ENCODE measurements at places on chromosomes 4 and X.

DNA sequence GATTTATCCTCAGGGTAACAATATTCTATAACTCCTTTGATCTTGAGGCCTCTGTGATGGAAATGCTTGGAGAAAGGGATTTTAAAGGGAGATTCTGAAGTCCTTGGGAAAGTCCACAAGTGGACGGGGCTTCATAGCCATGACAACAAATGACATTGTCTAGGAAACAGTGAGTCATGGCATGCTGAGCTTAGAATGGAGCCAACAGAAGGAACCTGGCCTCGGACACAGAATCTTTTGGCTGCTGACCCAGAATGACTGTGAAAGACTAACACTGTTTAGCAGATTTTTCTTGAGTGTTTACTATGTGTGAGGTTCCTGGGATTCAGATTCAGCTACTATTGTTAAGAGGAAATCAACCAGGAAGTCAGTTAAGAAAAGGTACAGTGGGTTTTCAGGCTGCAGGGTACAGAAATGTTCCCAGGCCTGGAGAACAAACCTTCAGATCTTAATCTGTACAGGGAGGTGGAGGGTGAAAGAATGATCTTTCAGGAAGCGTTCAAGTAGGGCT is 18.1 kb upstream of the CXCL2 start:
- no peak for DNase-seq

DNA sequence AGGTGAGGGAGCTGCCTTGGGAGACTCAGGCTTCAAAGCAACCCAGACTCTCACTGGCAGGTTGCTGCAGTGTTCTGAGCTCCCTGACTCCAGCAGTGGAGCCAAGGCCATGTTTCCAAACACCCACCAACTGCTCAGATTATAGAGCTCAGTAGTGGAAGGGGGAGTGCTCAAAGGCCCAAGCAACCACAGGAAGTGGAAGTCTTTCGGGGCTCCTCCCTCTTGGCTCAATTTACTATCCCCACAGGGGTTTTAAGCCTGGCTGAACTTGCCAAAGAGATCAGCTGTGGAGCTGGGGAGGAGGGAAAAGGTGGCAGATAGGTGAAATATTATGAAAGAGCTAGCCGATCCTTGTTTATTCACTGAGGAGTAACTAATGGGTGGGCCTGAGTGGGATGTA is 82.5 kb downstream of the HPRT1 start:
- no peak for DNase-seq

DNA sequence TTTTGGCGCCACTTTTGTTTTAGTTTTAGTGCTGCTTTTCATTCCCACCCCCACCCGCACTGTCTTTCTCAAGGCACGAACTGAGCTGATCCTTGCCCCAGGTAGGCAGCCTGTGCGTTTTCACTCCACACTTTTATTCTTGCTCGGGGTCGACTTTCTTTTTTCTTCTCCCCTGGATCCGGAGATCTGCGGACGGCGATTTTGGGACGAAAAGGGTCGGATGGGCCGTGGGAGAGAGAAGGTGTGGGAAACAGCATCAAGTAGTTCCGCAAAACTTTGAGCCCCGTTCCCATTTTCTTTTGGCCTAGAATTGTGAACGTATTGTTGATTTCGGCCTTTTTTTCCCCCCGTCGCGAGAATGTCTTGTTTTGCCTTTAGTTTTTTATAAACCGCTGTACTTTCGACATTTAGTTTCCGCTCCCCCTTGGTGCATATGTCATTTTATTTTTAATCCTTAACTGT is 531 bp downstream of the STAG2 start:
- no peak for DNase-seq

GRCh38 chr4:168633064-168633463 is 136.2 kb downstream of the PALLD start:
- DNase-seq = no peak

GRCh38 chr4:38531141-38531727 is 132.8 kb upstream of the KLF3 start:
- DNase-seq = no peak

DNA sequence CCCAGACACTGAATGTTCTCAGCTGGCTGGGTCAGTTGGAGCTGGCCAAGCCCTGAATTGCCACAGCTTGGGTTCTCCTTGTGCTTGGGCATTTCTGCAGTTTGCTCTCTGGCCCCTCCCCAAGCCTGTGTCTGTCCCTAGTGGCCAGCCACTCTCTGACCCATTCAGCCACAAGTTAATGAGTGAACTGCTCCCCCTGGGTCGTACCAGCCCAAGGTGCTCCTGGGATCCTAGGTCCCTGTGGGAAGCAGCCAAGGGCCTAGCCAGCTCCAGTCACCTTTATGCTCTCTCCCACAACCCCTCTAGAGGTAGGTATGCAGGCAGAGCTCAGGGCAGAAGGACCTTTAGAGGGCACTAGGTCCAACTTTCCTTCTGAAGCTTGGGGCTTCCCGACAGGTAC is 51.5 kb downstream of the STARD8 start:
- no peak for DNase-seq

- no peak for DNase-seq
Measured at GRCh38 chrX:119871245-119871598, 311 bp downstream of the RNF113A start.

DNA sequence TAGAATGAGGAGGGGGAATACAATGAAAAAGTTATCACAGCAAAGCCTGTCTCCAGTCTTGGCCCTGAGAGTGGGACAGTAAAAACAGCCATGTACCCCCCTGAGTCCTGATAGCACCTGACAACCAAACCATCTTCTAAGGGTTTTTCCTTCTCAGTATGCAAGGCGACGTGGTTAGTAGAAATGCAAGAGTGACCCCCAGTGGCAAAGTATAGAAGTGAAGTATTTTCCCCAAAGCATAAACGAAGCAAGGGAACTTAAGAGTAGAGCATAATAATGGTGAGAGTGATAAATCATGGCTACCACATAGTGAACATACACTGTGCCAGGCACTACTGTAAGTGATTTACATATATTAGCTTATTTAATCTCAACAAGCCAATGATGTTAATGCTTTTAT is 52.8 kb downstream of the FAM47C start:
- no peak for DNase-seq

GRCh38 chr4:131388277-131388676 is 1760.8 kb upstream of the PCDH10 start:
- DNase-seq = no peak

DNA sequence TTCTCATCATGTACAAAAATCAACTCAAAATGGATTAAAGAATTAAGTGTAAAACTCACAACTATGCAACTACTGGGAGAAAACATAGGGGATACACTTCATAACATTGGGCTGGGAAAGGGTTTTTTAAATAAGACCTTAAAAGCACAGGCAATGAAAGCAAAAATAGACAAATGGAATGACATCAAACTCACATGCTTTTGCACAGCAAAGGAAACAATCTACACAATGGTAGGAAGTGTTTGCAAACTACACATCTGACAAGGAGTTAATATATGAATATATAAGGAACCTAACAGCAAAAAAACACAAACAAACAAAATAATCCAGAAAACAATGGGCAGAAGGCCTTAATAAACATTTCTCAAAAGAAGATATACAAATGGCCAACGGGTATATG is 57.9 kb downstream of the FREM3 start:
- no peak for DNase-seq

DNA sequence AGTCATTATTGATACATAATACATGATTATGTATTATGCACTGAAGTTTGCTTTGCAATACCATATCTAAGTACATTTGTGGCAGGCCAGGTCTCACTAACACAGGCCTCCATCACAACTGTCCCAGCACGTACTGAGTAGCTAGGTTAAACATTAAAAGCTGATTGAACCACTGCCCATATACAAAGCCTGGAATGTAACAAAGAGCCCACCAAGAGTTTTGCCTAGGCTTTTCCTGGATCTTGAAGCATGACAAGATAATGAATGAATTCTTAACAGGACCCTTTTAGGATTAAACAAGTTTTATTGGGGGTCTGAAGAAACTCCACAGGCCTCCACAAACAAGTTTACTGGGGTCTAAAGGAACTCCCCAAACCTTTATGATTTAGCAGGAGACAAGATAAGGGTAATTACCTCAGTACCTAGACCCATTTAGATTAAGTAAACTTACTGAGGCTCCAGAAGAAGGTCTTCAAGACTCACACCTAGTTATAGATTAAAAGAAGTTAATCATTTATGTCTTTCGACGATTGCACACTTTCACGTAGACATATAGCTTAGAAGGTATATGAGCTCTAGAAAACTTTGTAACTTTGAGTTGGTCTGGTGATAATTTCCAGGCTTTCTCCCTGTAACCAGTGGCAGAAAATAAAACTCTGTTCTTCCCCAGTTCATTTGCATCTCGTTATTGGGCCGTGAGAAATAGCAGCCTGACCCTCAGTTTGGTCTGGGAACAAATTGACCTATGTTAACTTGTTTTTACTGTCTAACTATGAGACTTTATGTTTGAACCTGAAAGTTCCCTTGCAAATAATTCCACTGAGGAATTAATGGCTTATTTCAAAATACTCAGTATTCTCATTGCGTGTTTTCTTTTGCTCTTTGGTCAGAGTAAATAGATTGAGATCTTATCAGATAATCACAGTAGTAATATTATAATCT is 84.8 kb downstream of the PHEX start:
- no peak for DNase-seq

GRCh38 chr4:83484500-83485461 is at the start of gene ABRAXAS1:
Gene ABRAXAS1, minus strand, starts transcription at chr4:83485100. Its CDS starts 28 bp downstream, at chr4:83485072.
- peak; percentile 93 for DNase-seq

DNA sequence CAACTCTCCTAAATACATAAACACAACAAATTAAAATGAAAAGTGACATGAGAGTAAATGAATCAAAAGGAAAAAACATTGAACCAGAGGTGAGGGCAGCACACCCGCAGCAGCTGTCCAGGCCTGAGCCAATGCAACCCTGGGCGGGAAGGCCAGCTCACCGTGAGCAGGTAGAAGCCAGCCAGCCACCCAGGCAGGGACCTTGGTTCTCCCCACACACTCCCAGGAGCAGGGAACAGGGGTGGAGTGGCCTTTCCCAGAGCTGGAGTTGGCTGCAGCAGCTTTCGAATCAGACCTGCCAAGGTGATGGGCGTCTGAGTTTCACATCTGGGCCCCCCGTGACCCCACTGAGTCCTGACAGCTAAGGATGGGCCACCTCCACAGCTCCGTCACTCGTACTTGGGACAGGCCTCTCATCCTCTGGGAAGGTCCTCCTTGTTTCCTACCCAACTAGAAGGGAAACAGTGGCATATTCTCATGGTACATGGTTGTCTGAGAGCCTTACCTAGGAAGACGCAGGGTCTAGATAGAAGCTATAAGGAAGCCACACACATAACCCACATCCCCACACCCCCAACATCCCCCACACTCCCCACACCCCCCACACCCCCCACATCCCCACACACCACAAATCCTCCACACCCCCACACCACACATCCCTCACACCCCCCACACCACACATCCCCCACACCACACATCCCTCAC is 172.2 kb downstream of the DCLK2 start:
- DNase-seq = no peak

- DNase-seq = no peak
Measured at GRCh38 chrX:68234171-68234910, 199.0 kb downstream of the OPHN1 start.

GRCh38 chr4:54423066-54423465 is 194.0 kb downstream of the PDGFRA start:
- no peak for DNase-seq

GRCh38 chrX:115344885-115345614 is 55.5 kb downstream of the LUZP4 start:
- no peak for DNase-seq

GRCh38 chr4:61507091-61507490 is 307.0 kb downstream of the ADGRL3 start:
- DNase-seq = no peak

- DNase-seq = no peak
Measured at GRCh38 chrX:11944501-11944900, 186.5 kb downstream of the MSL3 start.

DNA sequence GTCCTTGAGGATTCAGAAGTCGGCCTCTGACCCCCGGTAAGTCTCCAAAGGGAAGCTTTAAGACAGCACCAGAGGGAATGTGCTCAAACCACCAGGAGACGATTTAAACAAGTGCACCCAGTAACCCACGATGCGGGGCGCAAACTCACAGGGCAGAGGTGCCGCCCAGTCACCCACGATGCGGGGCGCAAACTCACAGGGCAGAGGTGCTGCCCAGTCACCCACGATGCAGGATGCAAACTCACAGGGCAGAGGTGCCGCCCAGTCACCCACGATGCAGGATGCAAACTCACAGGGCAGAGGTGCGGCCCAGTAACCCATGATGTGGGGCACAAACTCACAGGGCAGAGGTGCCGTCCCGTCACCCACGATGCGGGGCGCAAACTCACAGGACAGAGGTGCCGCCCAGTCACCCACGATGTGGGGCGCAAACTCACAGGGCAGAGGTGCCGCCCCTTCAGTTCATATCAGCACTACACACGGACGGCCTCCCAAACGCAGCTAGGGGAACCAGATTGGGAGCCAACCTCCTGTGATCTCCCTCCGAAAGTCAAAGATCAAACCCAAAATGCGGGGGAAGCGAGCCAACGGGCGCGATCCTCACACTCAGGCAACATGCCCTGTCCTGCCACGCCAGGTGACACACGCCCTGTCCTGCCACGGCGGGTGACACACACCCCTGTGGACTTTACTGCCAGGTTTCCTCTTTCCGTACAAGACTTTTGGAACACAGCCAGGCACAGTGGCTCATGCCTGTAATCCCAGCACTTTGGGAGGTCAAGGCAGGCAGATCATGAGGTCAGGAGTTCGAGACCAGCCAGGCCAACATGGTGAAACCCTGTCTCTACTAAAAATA is 11.3 kb downstream of the PPP2R3B start:
- DNase-seq = no peak

DNA sequence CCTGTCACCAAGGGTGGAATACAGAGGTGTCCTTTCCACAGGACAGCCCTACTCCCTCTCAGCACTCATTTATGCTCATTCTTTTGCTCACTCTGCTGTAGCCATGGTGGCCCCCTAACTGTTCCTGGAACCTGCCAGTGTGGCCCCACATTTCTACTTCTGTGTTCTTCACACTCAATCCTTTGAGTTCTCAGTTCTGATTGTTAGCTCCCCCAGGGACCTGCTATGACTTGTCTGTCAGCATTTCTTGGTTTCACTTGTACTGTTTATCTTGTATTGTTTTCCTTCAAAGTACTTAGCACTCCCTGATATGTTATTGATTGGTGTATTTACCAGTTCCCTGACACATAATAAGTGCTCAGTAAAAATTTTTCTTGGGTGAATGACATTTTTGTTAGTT is 14.9 kb downstream of the VBP1 start:
- no peak for DNase-seq

DNA sequence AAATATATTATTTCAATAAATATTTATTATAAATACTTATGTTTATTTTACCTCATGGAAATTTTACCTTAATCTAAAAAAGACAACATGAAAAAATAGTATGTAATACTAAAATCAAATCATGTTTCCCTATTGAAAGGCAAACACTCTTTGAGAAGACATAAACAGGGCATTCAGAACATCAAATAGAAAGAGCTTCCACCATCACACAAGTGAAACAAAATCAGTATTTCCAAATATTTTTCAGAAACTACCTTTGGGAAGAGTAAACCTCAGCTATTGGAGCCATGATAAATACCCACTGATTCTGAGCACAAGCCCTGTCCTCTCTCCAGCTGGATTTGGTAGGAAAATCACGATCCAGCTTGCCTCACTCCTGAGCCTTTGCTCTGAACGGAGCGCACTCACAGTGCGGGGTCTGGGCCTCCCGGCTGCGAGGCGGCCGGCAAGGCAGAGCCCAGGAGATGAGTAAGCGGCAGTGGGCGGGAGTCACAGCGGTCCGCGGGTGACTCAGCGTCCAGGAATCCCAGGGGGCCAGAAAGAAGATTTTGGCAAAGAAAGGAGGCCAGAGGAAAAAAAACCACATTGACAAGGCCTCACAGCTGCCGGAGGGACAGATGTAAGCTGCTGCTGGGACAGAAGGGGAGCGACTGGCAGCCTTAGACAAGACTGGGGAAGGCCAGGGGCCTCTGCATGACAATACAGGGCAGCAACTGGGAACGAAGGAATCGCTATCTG is 14.7 kb upstream of the ANXA5 start:
- DNase-seq = peak; percentile 38

Data from stimulated activated naive CD4-positive, alpha-beta T cell treated with Interleukin-2 at 50 U/mL for 16 hours (primary cell).